ENCODE measurements at places on chromosomes 6 and 20. TPM values are rescaled to one million over a fixed set of nuclear protein-coding genes. Genes with fewer than 3 reads are reported as not detected.

Gene BACH2
- 0.15 TPM for total RNA-seq

- DNase-seq, result no peak
Observed at GRCh38 chr6:52661551-52661950, 9.4 kb upstream of the TMEM14A start.

DNA sequence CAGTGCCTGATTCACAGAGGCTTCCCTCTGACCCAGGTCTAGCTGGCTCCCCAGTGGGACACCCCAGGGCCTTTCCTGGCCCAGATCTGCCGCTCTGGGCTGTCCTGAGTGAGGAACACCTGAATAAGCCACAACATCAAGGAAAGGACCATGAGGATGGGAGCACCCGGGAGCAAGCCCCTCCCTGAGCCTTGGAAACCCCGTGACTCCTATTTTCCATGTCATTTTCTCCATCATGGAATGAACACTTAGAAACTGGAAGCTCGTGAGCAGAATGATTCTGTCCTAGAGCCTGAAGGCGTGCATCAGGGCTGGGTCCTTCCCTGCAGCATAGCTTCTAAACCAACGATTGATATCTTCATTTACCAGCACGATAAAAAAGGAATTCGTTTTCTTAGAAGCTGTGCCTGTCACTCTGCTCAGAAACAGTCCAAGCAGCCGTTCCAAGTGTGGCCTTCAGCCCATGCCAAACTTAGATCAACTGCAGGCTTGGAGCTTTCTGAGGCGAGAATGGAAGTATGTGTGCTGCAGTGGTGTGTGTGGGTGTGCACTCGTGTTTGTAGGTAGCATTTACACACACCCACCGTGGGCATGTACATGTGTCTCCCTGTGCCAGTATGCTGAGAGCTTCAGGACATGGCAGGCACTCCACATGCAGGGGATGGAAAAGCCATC, 83.2 kb upstream of the FOXC1 start:
- DNase-seq, result no peak

- no peak for DNase-seq
Observed at GRCh38 chr6:24903681-24904080, 32.1 kb downstream of the RIPOR2 start.

Gene OPN5
- total RNA-seq, result not detected
